Heart left ventricle (tissue), 16 donors: ENCODE measurements at places on chromosomes 5 and 9.

DNA sequence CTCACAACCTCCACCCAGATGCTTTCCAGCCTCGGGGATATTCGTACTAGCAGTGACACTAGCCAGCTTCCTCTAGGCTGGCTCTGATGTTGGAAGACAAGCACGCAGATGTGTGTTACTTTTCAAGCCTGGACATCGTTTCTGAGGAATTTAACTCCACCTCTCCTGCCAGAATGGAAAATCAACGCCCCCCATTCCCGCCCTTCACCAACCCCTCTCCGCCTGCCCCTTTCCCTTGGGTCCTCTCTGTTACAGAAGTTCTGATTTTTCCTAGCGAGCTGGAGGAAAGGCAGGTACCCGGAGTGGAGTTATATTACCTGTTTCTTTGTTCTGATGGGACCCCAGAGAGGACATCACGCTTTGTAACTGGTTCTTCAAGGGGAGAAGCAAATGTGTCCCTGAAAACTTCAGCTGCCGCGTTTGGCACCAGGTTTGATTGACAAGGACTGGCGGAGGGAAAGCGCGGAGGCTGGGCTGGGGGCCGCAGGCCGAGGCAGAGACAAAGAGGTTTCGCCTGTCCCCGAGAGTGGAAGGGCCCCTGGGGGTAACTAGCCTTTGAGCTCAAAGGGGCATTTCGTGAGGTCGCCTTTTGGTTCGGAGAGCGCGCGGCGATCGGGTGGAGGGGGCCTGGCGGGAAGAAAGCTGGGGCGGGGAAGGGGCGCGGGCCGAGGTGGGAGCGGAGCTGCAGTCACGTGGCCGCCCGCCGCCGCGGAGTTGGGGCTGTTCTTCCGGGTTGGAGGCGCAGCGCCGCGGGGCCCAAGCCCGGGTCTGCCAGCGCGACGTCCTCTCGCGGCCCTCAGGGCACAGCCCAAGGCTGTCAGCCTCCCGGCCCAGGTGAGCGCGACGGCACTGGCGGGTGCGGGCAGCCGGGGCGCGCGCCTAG, at the start of gene NNT:
TSS of gene NNT (plus strand) at position 720 of the 883 bp plus-strand sequence. CDS start 6,016 bp downstream, outside the sequence.
- no peaks in the 10 kb centered on the region for H3K36me3 ChIP-seq
- peak within 1 kb of the TSS; percentile 88 for H3K4me3 ChIP-seq
- peak; percentile 91 for DNase-seq
- no peaks in the 10 kb centered on the region for H3K4me1 ChIP-seq
- no peaks in the 10 kb centered on the region for H3K27me3 ChIP-seq
- H3K27ac ChIP-seq, result peak within 1 kb of the TSS; percentile 98

GRCh38 chr5:149969181-149969930, 8.8 kb downstream of the SLC26A2 start:
- no peak overlapping the region for H3K4me3 ChIP-seq
- no peaks in the 10 kb centered on the region for H3K27me3 ChIP-seq
- no peak overlapping the region for H3K27ac ChIP-seq
- no peaks in the 10 kb centered on the region for H3K4me1 ChIP-seq
- DNase-seq, result no peak

DNA sequence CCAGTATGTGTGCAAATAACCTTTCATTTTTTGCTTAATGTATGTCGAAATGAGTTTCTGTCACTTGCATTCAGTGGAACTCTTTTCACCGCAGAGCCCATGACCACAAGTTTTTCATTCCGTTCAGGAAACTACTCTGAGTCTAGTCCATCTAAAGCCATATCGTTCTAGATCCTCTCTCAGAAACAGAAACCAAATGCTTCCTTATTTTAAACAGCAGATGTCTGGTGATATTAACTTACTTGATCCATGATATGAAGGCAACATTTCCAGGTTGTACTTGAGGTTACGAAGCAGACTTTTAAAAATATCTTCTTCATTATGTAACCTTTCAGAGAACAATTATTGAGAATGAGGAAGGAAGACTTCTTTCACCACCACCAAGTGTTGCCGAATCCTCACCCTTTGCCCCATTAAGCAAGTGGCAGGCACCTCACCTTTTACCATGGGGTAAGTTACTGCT, 72.4 kb upstream of the GNAQ start:
- H3K4me1 ChIP-seq, result no peaks in the 10 kb centered on the region
- no peak overlapping the region for H3K27ac ChIP-seq
- no peaks in the 10 kb centered on the region for H3K36me3 ChIP-seq
- no peaks in the 10 kb centered on the region for H3K27me3 ChIP-seq

- peak overlapping the region; percentile 22 for H3K27ac ChIP-seq
- H3K36me3 ChIP-seq, result no peaks in the 10 kb centered on the region
- peaks cover 9% of the 10 kb centered on the region for H3K4me1 ChIP-seq
- no peak for DNase-seq
Observed at GRCh38 chr9:98120476-98120875, 1.5 kb upstream of the TRIM14 start.

GRCh38 chr9:83041771-83042170, 21.2 kb downstream of the RASEF start:
- H3K27ac ChIP-seq, result no peak overlapping the region
- no peaks in the 10 kb centered on the region for H3K4me1 ChIP-seq
- no peaks in the 10 kb centered on the region for H3K27me3 ChIP-seq
- H3K36me3 ChIP-seq, result no peaks in the 10 kb centered on the region
